ENCODE measurements at places on chromosomes 7 and 10.

- no peak for DNase-seq
These were observed 97.6 kb downstream of the CUX1 start for GRCh38 chr7:101915000-101915399.

DNA sequence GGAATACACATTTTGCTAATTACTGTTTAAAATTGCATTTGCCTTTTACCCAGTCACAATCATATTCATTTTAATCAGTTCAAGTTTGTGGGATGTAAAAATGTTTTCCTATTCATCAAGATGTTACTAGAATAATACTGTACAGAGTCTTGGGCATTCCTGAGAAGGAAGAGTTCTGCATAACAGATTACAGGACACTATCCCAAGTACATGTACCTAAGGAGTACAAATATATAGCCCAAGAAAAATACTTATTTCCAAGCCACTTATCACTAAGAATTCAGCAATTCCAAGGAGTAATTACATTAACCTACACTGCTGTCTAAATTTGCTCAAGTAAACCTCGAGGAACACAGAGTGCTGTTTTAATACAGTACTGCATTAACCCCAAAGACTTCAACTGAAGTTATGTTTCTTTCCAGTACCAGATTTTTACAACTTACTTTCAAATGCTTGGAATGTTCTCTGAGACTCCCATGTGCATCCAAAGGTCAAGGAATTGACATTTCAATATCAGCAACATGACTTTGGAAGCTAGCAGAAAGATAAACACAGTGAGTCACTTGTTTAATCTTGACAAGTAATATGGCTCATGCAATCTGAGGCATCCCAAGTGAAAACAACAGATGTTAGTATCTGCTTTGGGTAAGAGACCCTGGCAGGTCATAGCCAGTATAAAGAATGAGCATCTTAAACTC lies 125.4 kb upstream of the BET1 start:
- peak; percentile 92 for DNase-seq

DNA sequence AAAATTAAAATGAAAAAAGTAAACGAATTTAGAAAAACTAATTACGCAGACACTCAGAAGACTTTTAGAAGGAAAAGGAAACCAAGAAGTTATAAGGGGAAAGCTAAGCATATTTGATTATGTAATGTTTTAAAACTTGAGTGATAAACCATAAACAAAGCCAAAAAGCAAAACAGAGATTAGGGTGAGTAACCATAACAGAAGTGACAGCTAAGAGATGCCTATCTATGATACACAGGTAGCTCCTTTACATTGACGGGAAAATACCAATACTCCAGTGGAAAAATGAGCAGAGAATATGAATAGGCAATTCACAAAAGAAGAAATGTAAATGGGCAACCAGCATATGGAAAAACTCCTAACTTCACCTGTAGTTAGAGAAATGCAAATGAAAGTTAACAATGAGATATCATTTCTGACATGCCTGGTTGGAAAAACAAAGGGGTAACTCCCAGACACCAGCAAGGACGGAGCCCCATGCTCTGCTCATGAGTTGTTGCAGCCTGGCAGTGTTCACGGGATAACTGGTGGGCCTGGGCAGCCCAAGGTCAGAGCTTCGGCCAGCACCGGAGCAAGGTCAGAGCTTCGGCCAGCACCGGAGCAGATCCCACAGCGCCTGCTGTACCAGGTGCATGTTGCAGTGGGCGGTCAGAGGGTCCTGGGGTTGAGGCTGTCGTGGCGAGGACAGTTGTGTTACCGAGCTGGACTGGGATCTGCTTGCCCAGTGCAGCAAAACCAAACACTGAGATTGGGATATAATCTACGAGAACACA lies 58.9 kb downstream of the ALOX5 start:
- DNase-seq = no peak

DNA sequence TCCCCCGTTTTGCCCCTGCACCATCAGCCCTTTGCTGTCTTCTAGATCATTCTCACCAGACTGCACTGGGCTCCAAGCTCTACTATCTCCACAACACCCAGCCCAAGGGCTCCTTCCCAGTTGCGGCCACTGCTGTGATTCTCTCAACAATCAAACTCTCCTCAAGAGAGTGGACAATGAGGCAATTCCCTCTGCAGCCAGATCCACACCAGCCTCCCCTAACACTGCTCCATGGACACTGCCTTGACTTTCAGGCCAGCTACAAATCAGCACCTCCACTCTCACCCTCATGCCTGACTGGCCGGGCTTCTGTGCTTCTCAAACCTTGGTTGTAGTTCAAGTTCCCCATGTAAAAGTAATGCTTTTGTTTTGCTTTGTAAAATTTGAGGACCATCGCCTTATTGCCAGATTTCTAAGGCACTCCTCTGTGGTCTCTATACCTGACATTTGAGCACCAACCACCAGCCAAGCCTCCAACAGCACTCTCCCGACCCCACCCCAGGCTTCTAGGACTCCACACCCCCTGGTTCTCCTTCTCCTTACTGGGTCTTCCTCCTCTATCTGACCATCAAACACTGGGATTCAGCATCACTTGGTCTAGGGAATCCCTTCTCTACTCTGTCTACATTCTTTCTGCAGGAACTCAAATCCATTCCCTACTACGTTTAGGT lies 45.4 kb downstream of the PPIF start:
- no peak for DNase-seq

GRCh38 chr7:22809902-22810642 lies 12.6 kb downstream of the TOMM7 start:
- no peak for DNase-seq

DNA sequence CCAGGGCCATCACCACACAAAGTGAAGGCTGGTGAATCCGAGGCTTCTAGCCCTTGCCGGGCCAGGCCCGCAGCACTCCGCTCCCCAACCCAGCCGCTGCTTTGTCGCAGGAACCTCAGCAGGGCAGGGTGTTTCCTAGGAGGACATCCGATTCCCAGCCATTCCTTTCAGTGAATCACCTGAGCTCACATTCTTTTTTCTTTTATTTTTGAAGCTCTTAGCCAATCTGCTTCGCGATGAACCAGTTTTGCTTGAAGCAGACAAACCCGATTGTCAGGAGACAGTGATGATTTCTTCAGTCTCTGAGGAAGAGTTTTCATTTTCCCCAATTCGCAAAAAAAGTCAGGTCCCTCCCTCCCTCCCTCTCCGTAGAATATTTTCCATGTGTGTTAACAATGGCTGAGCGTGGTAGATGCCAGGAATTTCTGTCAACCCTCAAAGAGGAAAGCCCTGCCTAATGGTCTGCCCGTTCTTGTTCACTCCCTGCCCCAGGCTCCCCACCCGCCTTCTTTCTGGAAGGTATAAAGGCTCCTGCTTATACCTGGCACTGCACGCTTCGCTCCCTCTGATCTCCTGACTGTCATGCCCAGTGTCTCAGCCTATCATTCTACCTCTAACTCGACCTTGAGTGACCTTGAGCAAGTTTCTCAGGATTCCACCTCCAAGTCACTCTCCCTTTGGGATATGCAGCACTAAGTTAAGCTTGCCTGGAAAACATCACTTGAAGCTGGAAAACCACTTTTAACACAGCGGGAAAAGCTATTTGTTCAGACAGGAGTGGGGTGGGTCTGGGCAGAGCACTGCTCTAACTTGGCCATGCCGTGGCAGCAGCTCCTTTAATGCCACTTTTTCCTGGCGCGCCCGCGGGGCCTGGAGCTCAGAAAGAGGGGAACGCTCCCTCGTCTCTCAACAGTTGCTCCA lies 35.1 kb downstream of the EGFR start:
- peak; percentile 43 for DNase-seq

DNA sequence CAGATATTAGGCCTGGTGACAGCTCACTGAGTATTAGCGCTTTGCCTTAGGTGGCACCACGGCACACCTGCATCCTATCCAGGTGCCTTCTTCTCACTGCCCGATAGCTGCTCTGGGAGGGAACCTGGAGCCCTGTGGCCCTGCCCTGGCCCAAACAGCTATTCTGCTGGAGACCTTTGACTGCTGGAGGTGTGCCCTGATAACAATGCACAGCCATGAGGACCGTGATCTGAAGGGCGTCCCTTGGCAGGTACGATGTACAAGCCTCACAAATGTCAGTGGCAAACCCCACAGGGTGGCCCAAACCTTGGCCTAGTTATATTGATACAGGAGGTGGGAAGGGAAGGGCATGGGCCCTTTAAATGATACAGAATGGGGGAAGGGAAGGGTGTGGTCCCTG lies 259.5 kb downstream of the GRID1 start:
- DNase-seq = no peak

DNA sequence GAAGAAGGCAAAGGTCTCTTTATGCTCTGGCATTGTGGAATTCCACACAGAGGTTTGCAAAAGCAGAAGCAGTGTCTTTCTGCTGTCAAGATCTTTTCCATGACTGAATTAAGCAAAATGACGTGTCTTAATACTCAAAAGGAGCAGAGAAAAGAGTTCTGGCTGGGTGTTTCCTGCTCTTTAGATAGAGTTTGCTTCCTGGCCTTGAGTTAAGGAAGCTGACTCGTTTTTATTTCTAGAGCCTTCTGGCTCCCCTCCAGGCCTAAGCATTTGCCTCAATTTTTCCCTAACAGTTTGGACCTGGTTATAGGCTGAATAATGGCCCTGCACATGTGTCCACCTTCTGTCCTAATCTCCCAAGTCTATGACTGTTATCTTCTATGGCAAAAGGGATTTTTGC lies 21.6 kb downstream of the TAS2R41 start:
- DNase-seq = no peak

- no peak for DNase-seq
These were observed 77.0 kb upstream of the EEPD1 start for GRCh38 chr7:36076074-36076473.

- no peak for DNase-seq
These were observed 398.8 kb upstream of the IGFBP3 start for GRCh38 chr7:46319841-46320240.

DNA sequence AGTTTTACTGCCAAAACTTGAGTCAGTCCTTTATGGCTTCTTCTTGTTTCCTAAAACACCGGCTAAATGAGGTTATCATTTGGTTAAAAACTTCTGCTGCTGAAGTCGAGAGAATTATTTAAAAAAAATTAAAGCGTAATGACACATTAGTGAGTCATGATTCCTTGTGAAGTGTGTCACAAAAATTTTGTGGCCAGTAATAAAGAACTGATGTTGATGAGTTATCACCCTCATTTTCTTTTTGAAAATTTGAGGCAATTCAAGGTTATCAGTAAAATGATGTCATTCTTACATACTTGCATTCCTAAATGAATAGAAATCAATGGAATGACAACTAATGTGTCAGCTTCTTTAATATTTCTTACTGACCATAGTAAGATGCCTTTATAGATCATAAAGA lies 427.4 kb downstream of the SORCS3 start:
- DNase-seq = peak; percentile 53

DNA sequence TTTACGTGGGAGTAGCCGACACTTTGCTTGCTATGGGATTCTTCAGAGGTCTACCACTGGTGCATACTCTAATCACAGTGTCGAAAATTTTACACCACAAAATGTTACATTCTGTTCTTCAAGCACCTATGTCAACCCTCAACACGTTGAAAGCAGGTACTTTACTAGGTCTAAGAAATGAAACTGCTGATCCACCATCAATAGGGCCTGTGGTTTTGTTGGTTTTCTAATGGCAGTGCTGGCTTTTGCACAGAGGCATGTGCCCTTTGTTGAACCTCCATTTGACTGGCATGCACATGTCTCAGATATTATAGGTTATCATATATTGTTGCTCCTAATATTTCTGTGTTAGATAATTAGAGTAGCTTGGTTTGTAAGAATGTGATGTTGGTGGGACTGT lies 123.8 kb downstream of the CFTR start:
- no peak for DNase-seq

DNA sequence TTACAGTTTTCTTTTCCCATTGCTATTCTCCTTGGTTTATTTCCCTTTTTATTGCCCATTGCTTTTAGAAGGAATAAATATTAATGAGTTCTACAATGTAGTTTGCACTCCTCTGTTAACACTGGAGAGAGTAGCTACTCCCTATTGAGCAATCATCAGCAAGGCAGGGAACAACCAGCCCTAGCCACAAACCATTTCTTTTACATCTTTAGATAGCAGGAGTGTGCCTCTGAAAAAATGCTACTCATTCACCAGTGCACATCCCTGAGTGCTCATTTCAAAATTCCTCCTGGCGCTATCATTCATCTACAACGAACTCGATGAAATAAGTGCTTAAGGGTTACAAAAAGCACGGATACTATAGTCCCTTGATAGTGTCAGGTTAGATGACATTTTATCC lies 252.9 kb downstream of the THSD7A start:
- no peak for DNase-seq

DNA sequence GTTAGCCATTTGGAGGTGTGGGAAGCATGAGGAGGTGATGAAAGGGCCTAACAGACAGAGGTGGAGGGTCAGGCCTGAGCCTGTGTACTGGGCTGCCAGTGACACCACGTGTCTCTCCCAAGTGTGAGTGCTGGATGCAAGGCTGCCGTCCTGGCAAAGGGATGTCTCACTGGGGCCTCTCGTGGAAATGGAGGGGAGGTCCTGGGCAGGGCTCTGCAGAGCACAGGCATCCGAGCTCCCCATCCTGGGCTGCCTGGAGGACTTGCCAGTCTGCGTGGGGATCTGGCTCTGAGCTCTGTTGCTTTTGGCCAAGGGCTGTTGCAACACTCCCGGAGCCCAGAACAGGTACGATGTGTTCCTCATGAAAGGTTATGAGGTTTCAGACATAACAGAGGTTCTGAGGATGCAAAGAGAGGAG lies 77.3 kb downstream of the GRK5 start:
- DNase-seq = no peak

- DNase-seq = peak; percentile 21
These were observed 942 bp downstream of the TRAPPC14 start for GRCh38 chr7:100157334-100158228.

- DNase-seq = peak; percentile 11
These were observed 16.1 kb upstream of the TAS2R40 start for GRCh38 chr7:143205560-143206293.
